ENCODE measurements at places on chromosomes 1 and 21.

DNA sequence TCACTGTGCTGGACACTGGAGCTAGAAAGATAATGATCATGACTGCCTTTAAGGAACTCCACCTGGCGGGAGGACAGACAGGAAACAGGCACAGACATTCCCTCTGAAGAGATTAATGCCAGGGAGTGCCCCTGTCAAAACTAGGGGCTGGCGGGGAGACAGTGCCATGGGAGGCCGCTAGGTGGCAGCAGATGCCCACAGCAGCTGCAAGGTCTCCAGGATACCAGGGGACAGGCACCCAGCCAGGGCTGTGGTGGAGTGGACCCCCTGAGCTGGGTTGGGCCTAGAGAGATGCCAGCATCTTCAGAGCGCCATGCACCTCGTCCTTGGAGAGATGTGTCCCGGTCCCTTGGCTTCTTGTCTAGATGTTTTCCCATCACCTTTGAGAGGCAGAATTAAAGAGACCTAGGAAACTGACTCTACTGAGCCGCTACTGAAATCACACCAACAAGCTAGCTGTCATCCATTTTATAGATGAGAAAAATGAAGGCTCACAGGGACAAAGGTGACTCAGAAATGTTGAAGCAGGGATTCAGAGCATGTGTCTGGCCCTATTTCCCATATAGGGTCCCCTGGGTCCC, 3.6 kb downstream of the REN start:
- DNase-seq: peak; percentile 42

GRCh38 chr1:29162476-29163138, 19.1 kb downstream of the SRSF4 start:
- no peak for DNase-seq

- no peak for DNase-seq
These were observed 29.5 kb upstream of the SLC44A3 start for GRCh38 chr1:94790670-94791069.

DNA sequence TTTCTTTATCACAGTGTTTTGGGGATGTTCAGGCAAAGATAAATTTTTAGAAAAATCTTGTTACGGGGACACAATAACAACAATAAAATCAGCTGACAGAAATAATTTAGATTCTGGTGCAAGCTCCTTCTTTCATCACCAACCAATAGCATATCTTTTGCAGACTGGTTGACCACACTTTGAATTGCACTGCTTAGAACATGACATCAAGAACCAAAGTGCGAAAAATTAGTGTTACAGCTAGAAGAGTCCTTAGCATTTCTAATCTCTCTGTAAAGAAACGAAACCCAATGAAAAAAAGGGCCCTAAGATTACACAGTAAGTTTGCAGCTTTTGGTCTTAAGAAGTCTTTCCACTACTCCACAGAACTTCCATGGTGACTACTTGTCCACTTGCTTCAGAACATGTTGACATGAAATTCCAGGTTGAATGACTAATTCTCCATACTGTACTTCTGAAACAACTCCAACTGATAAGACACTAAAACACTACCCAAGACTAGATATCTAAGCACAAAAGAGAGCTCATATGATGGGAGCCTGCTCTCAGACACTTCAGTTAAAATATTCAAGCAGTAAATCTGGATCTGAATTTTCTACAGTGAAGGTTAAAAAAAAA, 31.3 kb downstream of the XKR8 start:
- DNase-seq: no peak

GRCh38 chr1:87515781-87516180, 187.1 kb downstream of the LMO4 start:
- DNase-seq: no peak

- DNase-seq: no peak
These were observed 362 bp upstream of the ROR1 start for GRCh38 chr1:63773496-63773814.

DNA sequence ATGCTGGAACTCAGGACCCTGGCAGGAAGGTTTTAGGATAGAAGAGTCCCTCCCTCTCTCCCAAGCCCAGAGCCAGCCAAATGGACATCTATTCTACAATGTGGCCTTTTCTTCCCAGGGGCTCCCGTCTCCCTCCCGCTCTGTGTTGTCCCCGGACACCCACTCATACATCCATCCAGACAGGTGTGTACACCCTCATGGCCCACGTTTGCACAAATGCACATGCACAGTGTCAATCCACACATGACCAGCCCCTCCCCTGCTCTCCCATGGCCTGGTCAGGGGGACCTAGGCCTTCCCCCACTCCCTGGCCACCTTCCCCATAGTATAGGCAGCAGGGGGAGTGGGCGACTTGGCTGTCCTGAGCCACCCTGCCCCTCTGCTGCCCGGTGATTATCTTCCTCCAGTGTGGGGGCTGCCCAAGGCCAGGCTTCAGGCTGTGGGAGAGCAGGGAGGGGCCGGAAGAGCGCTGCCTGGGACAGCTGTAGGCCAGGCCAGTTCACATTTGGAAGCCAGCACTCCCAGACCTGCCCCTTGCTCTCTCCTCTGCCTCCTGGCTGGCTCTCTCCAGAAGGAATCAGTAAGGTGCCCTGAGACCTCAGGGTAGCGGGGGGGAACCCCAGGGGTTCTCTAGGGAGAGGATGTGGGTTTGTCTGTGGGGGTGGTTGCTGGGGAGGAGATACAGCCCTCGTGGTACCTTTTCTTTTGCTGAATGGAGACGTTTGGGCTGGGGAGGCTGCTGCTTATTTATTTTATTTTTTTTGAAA, 4.1 kb upstream of the PTPN7 start:
- peak; percentile 47 for DNase-seq

DNA sequence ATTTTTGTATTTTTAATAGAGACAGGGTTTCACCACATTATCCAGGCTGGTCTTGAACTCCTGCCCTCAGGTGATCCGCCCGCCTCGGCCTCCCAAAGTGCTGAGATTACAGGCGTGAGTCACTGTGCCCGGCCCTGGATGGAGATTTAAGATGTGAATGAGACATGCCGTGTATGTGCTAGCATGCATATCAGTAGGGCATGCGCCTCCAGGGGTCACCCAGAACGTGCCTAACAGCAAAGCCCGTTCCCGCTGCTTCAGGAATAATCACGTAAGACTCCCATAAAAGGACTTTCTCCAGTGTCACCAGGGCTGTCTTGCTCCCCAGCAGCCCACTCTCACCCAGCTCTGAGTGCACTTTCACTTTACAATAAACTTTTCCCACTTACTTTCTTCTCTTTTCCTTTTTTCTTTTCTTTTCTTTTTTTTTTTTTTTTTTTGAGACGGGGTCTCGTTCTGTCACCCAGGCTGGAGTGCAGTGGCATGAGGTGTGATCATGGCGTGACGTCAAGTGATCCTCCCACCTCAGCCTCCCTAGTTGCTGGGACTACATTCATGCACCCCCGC, 46.9 kb upstream of the DISP3 start:
- no peak for DNase-seq

- DNase-seq: no peak
These were observed 39.5 kb downstream of the MEF2D start for GRCh38 chr1:156461109-156461508.

- no peak for DNase-seq
These were observed 21.9 kb downstream of the NFIA start for GRCh38 chr1:61104220-61104671.

DNA sequence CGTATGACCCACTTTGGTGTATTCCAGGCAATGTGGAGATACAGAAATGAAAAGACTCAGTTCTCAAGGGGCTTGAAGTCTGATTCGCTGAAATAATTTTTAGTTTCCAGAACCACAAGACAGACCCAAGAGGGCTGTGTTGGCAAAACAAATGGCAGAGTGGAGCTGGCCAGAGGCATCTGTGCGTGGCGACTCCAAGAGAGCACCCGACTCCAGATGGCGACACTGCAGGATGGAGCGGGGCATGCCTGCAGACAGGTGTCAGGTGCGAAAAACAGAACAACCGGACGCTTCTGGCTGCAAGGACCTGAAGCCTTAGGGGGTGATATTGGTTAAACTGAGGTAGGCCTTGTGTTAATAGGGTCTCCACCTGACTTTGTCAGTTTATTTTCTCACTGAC, 31.7 kb upstream of the COQ8A start:
- no peak for DNase-seq

All from stimulated activated CD4-positive, alpha-beta T cell treated with anti-CD3 and anti-CD28 coated beads, TNF-alpha, amount 100 ng/mL, for 1 hour (primary cell).